GM19239 (cell line): ENCODE measurements at places on chromosomes 12 and 14.

DNA sequence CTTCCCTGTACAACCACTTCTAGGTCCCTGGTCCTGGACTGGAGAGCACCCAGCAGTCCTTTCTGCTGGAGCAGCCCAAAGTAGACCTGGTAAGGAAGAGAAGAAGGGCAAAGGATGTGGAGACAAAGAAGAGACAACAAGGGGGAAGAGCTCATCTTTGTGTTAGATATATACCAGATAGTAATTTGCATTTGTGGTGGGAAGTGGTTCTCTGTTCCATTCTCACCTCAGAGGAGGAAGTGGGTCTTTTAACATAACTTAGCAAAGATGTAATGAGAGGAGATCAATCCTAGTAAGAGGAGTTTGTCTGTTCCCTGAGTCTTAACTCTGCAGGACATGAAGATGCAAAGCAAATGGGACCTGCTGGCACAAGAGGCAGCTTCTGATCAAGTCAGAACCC is 8.0 kb downstream of the CCDC198 start:
- peak; percentile 28 for DNase-seq

GRCh38 chr12:27226407-27226929 is 17.6 kb upstream of the STK38L start:
- no peak for DNase-seq

DNA sequence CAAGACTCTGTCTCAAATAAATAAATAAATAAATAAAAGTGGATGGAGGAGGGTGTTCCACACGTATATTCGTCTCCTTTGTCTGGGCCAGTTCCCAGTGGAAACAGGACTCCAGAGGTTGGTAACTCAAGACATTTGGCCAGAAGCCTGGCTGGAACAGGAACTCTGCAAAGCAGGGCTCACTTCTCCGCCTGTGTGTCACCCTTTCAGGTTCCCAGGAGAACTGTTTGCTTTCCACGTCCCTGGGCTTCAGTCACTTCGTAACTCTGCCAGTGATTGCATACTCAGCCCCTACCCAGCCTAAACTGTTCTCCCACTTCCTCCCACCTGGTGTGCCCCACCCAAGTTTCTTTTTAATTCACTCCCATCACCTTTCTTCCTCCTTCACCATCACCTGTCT is 7.0 kb upstream of the UBE2N start:
- no peak for DNase-seq

GRCh38 chr12:27076468-27076867 is 5.9 kb downstream of the C12orf71 start:
- DNase-seq = no peak

DNA sequence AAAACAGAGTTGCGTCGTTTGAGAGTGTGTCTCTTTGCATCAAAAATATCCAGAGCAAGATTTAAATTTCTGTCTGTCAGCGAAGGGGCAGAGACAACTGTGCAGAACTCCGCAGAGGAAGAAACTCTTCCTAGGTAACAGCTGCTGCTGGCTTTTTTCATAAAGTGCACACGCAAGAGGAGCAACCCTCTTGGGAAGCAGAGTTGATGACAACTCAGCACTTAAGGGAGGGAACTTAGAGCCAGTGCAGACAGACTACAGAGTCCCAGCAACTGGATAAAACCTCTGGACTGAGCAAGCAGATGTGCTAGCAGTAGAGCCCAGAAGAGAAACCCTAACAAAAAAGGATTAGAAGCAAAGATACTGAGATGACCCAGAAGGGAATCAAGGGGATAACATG is 337.1 kb downstream of the PCNX1 start:
- no peak for DNase-seq

GRCh38 chr14:68592948-68593556 is 199.8 kb downstream of the ZFP36L1 start:
- no peak for DNase-seq

DNA sequence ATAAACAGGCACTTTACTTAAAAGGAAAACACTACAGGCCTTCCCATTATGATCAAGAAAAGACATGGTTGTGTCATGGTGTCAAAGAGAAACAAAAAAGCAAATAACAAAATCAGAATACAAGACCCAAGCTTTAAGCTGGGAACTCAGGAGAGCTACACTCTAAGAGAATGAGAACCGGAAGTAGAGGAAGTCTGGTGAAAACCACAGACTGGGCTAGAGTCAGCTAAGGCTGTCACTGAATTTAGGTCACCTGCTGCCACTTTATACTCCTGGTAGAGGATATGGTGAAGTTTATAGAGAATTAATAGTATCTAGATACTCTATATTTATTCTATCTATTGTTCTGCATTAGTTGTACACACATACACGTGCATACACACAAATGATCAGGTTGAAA is 971.7 kb downstream of the FLRT2 start:
- DNase-seq = no peak

DNA sequence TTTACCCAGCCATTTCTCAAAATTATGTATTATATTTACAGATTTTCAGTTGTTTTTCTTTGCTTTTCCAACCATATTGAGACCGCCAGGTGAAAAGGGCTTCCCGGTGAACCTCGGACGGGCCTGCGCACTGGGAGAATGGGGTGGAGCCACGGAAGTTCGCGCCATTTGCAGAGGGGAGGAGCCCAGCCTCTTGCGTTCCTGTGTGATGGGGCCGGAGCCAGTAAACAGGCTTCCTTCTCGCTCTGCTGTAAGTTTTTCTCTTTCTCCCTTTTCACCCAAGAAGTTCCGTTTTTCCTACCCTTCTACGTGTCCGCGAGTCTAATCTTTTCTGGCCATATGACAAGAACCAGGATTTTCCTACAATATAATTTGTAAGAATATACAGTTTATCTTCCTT is 1108.8 kb upstream of the SEL1L start:
- DNase-seq = no peak

- no peak for DNase-seq
Measured at GRCh38 chr14:64550621-64551333, 1.0 kb downstream of the PPP1R36 start.

GRCh38 chr14:70788898-70789297 is 20.4 kb downstream of the MAP3K9 start:
- DNase-seq = no peak

DNA sequence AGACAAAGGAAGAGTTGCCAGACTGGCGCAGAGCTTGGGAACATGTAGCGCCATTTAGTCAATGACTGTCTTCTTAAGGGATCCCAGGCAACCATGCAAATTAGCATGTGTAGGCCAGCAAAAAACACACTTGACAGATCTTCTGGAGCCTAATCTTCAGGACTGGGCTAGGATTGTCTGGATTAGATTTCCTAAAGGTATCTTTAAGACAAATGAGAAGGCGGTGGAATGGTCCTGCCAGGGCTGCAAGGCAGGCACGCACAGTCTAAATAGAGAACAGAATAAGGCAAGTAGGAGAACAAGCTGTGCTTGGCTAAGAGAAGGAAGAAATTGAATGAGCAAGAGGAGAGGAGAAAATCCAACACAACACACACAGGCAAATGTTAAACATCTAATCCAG is 80.0 kb downstream of the CIT start:
- no peak for DNase-seq

DNA sequence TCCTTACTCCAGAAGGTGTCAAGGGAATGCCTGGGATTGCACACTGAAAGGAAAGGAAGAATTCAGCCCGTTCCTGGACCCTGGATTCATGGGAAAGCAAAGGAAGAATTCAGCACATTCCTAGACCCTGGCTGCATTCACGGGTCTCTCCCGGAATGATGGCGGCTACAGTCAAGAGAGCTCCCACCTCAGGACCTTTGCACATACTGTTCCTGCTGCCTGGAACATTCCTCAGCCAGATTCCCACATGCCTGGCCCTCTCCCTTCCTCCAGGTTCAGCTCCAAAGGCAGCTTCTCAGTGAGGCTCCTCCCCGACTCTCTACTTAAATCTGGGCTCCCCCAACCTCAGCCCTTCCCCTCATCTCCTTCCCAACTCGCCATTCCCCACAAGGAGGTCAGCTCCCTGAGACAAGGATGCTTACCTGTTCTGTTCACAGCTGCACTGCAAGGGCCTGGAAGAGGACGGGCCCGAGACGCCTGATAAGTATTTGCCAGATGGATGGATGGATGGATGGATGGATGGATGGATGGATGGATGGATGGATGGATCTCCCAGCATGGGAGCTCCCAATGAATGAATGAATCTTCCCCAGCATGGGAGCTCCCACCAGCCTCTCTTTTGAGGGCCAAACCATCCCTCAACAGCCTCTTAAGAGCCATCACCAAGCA is 77.4 kb downstream of the NCOR2 start:
- no peak for DNase-seq

- DNase-seq = no peak
Measured at GRCh38 chr14:22650960-22651521, 6.9 kb upstream of the OR6J1 start.

DNA sequence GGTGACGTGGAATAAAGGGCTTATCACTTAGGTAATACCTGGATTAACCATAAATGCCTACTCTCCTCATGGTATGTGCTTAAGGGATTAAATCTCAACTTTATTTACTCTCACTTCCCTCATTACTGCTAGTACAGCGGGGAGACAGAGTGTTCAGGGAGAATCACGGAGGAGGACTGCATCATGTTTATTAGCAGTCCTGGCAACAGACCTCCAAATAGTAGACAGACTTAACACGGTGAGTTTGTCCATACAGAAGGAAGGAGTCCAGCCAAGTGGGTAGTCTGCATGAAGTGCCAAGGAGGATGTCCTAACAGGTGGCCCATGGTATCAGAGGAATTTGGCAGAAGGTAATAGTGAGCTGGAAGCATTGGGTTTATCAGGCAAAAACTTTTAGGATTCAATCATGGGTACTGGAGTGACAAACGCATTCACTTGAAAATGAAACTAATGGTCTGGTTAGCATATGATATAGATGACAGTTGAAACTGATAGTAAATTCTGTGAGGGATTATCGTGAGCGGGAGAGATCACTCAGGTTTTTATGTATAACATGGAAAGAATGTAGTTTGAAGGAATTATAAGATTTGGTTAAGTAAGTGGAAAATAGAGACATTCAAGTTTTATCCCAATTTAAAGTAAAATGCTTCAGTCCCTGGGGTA is 471.8 kb downstream of the TMEM117 start:
- no peak for DNase-seq
